Stimulated activated CD4-positive, alpha-beta T cell treated with anti-CD3 and anti-CD28 coated beads, TNF-alpha, amount 100 ng/mL, for 4 hours (primary cell): ENCODE measurements at places on chromosomes 5 and 9.

GRCh38 chr5:22572941-22573340, 280.2 kb downstream of the CDH12 start:
- DNase-seq: no peak

DNA sequence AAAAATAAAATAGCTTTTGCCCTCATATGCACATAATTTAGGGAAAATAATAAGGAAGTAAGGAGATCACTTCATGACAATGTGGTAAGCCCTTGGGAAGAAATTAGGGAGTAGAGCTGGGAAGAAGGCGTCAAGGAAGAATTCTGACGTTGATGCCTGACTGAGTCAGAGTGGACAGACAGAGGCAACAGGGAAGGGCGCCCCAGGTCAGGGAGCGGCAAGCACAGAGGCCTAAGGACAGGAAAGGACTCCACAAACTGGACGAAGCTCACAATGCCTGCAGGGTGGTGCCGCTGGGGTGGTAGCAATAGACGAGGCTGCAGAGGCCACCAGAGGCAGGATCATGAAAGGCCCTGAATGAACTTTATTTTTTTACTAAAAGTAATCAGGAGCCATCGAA, 7.6 kb downstream of the DRD1 start:
- DNase-seq: no peak

DNA sequence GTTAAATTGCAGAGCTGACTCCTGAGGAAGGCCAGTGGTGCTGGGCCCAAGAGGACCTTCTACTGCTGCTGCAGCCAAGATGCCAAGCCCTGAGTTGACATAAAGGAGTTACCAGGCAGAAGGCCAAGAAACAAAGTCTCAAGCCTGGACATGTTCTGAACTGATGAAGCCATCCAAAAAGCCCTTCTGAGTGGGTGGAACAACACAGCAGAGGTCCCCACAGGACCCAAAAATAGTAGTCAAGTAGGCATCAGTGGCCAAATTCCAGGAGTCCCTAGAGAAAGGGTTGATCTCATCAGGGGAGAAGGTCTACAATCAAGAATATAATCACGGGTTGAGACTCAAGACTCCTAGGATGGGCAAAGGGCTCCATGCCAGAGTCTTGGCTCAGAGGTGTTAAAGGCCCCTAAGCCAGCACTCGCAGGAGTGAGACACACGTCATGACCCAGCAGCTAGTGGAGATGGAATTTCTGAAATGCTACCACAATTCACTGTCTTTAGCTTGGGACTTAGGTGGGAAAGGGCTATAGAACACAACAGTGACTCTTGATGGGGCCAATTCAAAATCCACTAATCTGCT, 119.7 kb downstream of the FANCC start:
- DNase-seq: no peak

GRCh38 chr9:34262971-34263370, 66.1 kb downstream of the KIF24 start:
- no peak for DNase-seq

DNA sequence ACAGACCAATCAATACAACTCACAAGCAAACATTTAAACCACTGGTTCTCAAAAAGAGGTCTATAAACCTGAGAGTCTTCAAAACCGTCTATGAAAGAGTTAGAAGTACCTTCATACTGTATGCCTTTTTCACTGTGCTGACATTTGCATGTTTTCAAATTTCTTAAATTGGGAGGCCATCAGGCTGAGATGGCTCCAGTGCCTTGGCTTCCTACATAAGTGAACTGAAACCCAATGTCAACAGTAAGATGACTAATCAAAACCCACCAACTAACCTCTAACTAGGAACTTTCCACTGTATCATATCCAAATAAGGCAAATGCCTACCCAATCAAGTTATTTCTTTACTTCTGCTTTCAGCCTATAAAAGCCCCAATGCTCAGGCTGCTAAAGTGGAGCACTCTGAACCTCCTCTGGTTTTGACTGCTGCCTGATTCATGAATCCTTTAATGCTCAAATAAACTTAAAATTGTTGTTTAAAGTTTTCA, 35.1 kb downstream of the FAM13B start:
- no peak for DNase-seq

GRCh38 chr9:92188969-92189781, 74.0 kb upstream of the SPTLC1 start:
- no peak for DNase-seq

DNA sequence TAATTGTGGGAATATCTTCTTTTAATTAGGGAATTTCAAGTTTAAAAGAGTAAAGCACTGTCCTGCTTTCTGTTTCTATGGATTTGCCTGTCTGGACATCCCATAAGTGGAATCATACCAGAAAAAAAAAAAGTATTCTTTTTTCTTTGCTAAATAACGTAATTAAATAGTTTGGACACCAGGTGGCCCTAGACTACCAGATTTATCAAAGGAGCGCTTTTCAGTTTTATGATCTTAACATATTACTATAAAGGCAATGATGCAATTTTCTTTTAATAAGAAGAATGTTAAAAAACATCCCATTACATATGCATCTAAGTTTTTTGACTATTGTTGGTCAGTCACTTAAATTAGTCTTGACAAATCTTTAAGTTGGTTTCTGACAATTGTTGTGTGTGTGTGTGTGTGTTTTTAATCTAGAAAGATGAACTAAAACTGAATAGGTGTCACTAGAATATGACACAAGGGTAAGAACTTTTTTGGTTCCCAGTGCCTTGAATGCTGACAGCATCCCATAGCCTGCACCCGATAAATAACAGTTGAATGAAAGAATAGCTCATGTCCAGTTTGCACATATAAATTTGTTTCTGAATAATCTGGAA, 49.5 kb downstream of the C5orf22 start:
- DNase-seq: no peak

DNA sequence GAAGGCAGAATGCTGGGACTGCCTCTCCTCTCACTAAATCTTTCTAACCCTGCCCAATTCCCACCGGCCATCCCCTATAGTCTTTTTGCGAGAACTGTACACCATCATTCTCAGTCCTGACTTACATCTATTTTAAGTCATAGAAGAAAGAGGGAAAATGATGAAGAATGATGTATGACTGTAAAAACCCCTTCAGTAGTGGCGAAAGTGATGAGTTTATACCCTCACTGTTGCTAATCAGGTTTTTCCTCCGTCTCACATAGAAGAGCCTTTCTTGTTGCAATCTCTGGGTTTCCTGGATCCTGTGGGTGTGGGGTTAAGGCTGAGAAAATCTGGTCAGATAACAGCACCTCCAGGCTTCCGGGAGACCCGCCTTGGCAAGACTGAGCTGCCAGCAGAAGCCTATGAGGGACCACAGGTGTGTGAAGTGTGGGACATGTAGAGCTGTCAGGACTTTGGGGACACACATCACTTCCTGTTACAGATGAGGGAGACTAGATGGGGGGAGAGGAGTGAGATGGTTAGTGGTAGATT, 147.1 kb upstream of the SLC12A2 start:
- DNase-seq: no peak

DNA sequence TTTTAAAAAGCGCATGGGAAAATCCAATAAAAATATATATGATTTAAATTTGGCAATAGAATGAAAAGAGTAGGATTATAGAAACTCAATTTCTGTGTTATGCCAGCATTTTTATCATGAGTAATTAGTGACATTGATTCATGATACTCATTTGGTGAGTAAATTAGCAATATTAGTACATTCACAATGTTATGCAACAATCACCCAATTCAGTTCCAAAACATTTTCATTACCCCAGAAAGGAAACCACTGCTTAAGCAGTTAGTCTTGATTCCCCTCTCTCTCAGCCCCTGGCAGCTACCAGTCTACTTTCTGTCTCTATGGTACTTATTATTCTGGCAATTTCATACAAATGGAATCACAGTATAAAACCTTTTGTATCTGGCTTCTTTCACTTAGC, 27.0 kb downstream of the OSMR start:
- DNase-seq: no peak

- DNase-seq: no peak
Measured at GRCh38 chr9:119368681-119369581, at the start of gene BRINP1. TSS of gene BRINP1 (minus strand) at chr9:119369435. CDS start at chr9:119313355, 56,080 bp downstream.

- DNase-seq: no peak
Measured at GRCh38 chr5:94746731-94747124, 128.3 kb downstream of the SLF1 start.

DNA sequence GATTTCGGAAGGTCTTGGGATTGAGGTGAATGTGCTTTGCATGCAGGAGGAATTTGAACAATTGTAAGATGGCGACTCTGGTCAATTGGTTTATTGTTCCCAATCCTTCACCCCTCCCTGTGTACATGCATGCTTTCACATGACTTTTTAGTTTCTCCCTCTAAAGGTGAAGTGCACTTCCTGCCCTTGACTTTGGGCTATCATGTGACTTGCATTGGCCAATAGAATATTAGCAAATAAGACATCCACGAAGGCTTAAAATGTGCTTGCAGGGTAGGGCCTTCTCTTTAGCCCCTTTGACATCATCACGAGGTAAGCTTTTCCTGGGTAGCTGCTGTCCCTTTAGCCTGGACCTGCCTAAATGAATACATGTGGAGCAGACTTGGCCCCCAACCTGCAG, 8.1 kb upstream of the ZBTB43 start:
- DNase-seq: no peak

GRCh38 chr9:87865626-87866025, 17.1 kb upstream of the SPATA31E1 start:
- no peak for DNase-seq

DNA sequence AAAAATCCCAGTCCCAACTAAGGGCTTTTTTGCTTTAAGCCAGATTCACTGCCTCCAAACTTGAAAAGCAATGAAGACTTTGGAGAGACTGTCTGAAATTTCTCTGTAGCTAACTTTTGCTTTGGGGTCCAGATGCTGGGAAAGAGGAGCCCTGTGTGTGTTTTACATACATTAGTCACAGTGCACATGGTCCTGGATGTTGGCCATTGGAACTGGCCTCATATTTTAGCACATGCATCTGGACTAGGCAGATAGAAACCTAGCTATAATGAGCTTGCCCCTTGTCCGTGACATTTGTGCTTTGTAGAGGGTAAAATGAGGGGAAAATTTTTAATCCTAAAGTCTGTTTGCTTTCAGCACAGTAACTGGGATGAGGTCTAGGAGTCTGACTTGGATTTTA, 421.7 kb downstream of the CDK5RAP2 start:
- no peak for DNase-seq

GRCh38 chr5:74394528-74394915, 246.0 kb downstream of the ENC1 start:
- no peak for DNase-seq

- DNase-seq: no peak
Measured at GRCh38 chr9:9498846-9499245, 1114.0 kb downstream of the PTPRD start.

- no peak for DNase-seq
Measured at GRCh38 chr9:127129718-127130085, 7.3 kb upstream of the ANGPTL2 start.

- DNase-seq: no peak
Measured at GRCh38 chr9:133522073-133522910, 2.5 kb downstream of the MYMK start.

- no peak for DNase-seq
Measured at GRCh38 chr5:28737682-28738081, 1699.3 kb upstream of the CDH9 start.

GRCh38 chr9:126543490-126543889, 70.2 kb upstream of the LMX1B start:
- no peak for DNase-seq

GRCh38 chr5:152811988-152812387, 406.9 kb upstream of the NMUR2 start:
- no peak for DNase-seq

DNA sequence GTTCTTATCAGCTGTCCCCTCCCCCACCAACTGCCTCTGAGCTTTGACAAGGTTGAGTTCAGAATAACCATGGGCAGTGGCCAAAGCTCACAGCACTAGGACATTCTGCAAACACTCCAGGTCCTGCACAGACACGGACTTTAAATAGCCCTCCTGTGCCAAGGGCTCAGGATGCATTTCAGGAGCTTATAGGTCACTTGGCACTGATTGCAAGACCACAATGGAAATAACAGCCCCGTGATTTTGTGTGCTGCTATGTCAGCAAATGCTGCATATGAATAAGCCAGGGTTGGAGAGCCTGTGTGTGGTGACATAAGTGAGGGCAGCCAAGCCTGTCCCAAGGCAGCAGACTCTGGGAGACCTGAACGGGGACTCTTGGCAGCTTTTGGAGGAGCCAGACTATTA, 150.7 kb downstream of the DMRT2 start:
- DNase-seq: no peak

- DNase-seq: no peak
Measured at GRCh38 chr5:5666369-5666768, 243.9 kb downstream of the ICE1 start.

- no peak for DNase-seq
Measured at GRCh38 chr5:159262472-159262858, 625 bp upstream of the UBLCP1 start.

- DNase-seq: no peak
Measured at GRCh38 chr9:101121836-101122399, 93.4 kb downstream of the PLPPR1 start.

GRCh38 chr9:100011062-100011681, 87.6 kb downstream of the ERP44 start:
- peak; percentile 9 for DNase-seq

GRCh38 chr9:134291961-134292871, 34.0 kb upstream of the RXRA start:
- no peak for DNase-seq

DNA sequence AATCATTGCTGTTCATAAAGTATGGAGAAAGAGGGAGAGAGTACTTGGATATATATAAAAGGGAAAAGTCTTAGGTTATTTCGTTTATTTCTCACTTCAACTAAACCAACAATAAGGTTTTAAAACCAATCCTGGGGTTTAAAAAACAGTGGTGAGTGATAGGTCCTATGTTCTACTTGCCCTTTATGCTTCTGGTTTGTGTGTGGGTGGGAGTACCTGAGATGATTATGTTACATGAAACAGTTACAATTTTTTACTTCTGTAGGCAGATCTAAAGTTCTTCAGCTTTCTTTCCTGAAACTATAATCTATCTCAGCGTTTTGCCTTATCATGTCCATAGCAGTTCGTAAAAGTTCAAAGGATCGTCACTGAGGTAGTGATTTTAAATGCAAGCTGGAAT, 49.2 kb downstream of the STX17 start:
- DNase-seq: no peak

- DNase-seq: no peak
Measured at GRCh38 chr9:120927269-120928014, 846 bp upstream of the TRAF1 start.

DNA sequence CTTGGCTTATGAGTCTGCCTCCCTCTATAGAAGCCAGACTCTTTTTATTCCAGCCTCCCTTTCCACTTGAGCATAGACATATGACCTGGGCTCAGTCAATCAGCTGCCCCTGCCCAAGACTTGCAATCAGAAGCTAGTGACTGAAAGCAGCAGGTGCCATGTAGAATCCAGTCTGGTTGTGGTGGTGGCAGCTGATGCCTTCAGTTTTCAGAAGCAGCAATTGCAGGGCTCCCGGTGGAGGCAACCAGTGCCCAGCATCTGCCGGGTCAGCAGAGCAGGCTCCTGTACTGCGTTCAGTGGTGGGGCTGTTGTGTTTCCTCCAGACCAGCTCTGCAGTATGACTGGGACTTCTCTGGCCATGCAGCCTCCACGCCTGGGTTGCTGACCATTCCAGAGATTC, 53.9 kb upstream of the PALM2AKAP2 start:
- no peak for DNase-seq

GRCh38 chr9:91349115-91349555, 12.6 kb downstream of the AUH start:
- no peak for DNase-seq

- no peak for DNase-seq
Measured at GRCh38 chr5:72510610-72511181, 3.5 kb upstream of the ZNF366 start.
